Skin of body (tissue), 3 donors: ENCODE measurements at places on chromosomes 1 and 21. TPM values are rescaled to one million over a fixed set of nuclear protein-coding genes. Genes with fewer than 3 reads are reported as not detected.

The GPR157 gene
- total RNA-seq: 31.4 TPM

The C1orf226 gene
- 1.5 TPM for total RNA-seq

DNA sequence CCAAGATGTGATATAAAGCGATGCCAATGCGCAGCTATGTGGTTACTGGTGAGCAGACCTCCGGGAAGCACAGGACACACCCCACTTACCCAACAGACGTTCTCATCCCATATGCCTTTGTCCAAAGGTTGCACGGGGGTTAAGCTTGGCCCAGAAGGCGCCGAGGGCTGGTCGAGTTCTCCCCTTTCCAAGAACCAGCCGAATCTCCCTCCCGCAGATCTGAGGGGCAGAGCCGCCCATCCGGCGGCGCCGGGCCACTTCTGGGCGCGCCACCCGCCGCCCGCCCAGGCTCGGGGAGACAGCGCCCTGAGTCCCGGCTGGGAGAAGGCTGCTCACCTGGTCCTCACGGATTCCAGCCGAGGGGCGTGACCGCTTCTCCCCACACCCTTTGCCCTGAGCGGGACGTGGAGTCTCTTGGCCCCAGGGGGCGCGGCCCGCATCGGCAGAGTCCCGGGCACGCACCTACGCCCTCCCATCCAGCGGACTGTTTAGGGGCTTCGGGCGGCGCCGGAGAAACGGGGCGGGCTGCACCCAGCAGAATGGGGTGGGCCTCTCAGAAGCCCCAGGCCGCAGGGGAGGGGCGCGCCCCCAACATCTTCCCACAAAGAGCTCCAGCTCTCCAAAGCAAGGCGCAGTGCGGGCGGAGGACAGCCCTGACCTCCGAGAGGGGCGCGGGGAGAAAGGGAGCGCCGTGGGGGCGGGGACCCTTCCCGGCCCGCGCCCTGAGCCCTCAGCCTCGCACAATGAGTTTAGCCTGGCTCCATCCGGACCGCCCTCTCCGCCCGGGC lies 615 bp downstream of the GPR161 start:
- no peak for DNase-seq

The GJA8 gene
- total RNA-seq: not detected

DNA sequence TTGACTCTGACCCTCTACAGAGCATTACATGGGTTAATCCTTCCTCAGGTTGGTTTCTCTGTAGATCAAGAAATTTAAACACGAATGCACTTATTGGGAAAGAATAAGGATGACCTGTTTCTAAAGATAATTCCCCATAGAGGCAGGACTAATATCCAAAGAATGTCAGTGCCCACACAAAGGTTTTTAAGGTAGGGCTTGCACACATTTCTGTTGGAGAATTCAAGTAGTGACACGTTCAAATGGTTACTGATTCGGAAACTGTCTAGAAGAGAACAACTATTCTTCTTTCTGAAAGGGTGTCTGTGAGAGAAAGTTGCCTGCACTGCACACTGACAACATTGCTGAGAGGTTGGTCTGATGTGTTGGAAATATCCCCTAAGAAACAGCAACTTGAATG lies 167.3 kb downstream of the ZNF326 start:
- no peak for DNase-seq
